Natural killer cell treated with Interleukin-12 subunit alpha and Interleukin-12 subunit beta and Interleukin-15 and Interleukin-18, amount 100 ng/mL, for 72 hours (primary cell): ENCODE measurements at places on chromosomes 7 and 10.

DNA sequence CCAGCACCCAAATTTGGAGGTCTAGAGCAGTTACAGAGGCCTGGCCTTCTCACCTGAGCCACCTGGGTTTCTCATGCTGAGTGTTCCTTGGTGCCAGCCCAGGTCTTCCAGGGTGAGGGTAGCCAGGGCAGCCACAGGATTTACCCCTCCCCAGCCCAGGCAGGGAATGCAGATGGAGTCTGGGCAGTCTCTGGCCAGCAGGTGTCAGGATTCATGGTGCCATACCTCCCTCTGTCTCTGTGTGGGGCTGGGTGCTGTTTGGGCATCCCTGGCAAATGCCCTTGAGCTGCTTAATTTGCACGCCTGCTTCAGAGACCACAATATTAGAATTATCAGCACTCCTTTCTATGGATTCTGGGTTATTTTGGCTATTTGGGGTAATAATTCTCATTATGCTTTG lies 246.7 kb downstream of the GFRA1 start:
- no peak overlapping the region for H3K4me3 ChIP-seq
- DNase-seq = no peak
- no peak overlapping the region for H3K27ac ChIP-seq
- no peaks in the 10 kb centered on the region for H3K4me1 ChIP-seq

- DNase-seq = no peak
- H3K27me3 ChIP-seq = no peaks in the 10 kb centered on the region
- no peak overlapping the region for H3K4me3 ChIP-seq
- H3K27ac ChIP-seq = no peak overlapping the region
- H3K4me1 ChIP-seq = no peaks in the 10 kb centered on the region
Observed at GRCh38 chr7:86479144-86479543, 164.6 kb upstream of the GRM3 start.

DNA sequence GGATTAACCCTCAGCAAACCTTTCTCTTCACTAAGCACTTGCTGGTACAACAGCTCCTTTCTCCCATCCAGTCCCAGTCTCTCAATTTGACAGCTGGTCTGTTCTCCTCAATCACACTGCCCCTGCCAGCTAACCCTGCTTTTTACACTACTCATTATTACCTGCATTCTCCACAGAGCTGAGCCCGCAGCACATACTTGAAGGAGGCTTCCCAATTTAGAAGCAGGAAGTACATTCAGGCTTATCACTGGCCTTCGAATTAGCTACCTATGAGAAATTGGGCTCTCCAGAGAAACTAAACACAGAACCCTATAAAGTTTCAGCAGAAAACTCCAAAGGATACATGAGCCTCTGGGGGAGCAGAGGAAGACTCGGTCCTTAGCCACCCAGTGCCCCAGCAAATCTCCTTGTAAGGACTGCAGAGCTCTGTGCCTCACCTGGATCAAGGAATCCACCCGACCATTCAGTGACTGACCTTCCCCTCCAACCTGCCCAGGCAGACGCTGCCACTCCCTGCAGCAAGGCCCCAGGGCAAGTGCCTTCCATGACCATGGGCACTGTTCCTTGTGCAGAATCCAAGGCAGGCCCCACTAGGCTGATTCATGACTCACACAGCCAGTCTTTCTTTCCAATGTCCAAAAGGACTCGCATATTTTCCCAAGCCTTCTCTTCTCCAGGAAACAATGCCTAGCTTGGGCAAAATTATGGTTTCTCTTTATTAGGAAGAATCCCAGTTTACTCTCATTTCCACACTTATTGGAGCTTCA lies 68.0 kb downstream of the VOPP1 start:
- peak; percentile 22 for DNase-seq
- no peaks in the 10 kb centered on the region for H3K27me3 ChIP-seq
- peak overlapping the region; percentile 21 for H3K27ac ChIP-seq

- no peaks in the 10 kb centered on the region for H3K27me3 ChIP-seq
- H3K4me3 ChIP-seq = no peak overlapping the region
- peak overlapping the region; percentile 45 for H3K27ac ChIP-seq
- no peaks in the 10 kb centered on the region for H3K4me1 ChIP-seq
Observed at GRCh38 chr10:14625765-14626525, 148.8 kb downstream of the FAM107B start.

DNA sequence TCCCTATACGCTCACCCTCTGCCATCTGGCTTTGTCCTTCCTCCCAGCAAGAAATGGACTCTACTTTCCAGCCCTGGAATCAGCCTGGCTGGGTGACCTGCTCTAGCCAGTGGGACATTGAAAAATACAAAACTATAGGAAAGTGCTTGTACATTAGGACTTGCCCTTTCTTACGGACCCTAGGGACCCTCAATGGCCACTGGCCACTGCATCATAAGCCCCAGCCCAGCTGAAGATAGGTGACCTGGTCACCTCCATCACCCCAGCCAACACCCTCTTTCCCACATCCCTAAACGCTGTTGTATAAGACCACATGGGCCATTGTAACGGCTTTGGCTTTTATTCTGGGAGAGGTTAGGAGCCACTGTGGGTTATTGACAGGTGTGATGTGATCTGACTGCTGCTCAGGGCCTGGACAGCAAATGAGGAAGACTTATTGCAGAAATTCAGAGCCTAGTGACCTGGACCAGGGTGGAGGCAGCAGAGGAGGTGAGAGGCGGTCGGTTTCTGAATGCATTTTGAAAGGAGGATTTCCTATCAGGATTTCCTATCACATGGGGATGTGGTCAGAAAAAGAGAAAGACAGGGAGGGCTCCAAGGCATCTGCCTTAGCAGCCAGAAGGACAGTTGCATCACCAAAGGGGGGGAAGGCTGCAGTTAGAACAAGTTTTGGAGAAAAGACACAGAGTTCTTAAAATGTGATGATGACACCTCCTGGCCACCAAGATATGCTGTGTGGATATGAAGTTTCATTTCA lies 2.2 kb upstream of the LMBR1 start:
- H3K36me3 ChIP-seq = no peaks in the 10 kb centered on the region
- peaks cover 35% of the 10 kb centered on the region for H3K4me1 ChIP-seq
- peak overlapping the region; percentile 53 for H3K27ac ChIP-seq
- no peaks in the 10 kb centered on the region for H3K27me3 ChIP-seq

- DNase-seq = no peak
- peaks cover 24% of the 10 kb centered on the region for H3K4me1 ChIP-seq
- H3K4me3 ChIP-seq = no peak overlapping the region
- peak overlapping the region; percentile 54 for H3K27ac ChIP-seq
- no peaks in the 10 kb centered on the region for H3K27me3 ChIP-seq
- peaks cover 78% of the 10 kb centered on the region for H3K36me3 ChIP-seq
Observed at GRCh38 chr7:106885652-106886051, 20.6 kb downstream of the PIK3CG start.
